ENCODE measurements at places on chromosomes 4 and X.
A peak's percentile ranks its signal among the peaks of the same experiment; 100 is the strongest.

DNA sequence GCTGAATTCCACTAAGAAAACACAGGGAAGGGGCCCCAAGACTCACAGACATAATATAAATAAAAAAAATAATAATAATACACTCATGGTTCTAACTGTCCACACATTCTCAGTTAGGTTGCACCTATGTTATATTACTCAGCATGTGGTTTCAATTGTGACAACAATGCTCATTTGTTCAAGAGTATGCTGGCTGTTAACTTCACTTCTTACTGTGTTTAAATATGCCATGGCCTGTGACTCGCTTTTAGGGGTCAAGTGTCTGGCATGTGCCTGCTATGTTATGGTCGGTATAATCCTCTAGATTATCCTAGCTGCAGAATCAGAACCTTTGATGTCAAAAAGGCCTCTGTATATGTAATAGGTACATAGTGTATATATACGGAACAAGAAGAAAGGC lies 324.8 kb upstream of the INTU start:
- no peak for DNase-seq

DNA sequence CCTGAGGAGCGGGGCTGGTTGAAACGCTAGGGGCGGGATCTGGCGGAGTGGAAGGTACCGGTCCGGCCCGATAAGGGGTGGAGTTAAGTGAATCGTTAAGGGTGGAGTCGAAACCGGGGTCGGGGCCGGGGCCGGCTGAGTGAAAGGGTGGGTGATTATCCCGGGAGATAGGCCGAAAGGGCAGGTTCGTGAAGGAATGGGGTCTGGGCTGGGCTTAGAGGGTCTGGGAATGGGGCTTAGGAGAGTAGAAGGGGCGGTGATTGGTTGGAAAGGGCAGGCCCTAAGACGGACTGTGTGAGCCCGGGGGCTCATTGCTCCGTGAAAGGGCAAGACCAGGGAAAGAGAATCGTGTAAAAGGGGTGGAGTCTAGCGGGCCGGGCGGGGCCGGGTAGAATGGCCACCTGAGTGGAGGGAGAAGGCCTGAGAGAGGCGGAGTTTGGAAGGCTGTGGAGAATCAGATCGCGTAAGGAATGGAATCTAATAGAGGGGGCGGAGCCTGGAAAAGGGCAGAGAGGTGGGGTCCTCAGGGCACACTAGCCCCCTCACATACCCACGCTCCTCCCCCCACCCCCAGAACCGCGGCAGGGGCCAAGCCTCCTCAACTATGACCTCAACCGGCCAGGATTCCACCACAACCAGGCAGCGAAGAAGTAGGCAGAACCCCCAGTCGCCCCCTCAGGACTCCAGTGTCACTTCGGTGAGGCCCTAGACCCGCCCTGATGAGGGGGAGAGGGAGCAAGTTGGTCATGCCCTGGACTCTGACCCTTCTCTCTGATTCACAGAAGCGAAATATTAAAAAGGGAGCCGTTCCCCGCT lies 430 bp downstream of the HDAC6 start:
- peak; percentile 48 for DNase-seq

DNA sequence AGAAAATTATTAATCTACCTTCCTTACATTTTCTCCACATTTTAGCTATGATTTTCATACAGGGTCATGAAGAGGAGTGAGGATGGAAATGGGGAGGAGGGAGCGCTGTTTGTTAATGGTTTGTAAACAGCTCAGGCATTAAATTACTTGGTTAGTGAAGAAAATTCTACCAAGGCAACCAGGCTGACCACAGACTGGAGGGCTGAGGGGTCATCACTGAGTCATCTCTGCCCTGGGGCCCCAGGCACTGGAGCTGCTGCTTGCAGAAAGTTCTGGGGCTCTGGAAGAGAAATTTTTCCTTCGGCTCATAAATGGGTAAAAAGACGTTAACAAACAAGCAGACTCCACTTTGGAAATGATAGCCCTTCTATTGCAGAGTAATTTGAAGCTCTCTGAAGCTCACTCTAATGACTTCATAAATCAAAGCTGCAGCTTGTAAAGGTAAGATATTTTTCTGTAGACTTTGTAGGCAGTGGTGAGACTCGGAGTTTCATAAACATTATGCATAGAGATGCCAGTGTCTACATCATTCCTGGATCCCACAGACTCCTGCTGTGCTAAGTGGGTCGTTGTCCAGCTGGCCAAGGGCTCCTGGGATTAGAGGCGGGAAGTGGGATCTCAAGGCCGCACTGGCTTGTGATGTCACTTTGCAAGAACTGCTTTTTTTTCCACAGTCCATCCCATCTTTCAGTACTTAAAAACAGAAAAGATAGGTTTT lies 159.6 kb downstream of the PTTG2 start:
- DNase-seq, result no peak

- DNase-seq, result no peak
Observed at GRCh38 chr4:98602270-98602669, 56.1 kb downstream of the TSPAN5 start.

- no peak for DNase-seq
Observed at GRCh38 chrX:118685393-118685792, 42.0 kb upstream of the IL13RA1 start.

DNA sequence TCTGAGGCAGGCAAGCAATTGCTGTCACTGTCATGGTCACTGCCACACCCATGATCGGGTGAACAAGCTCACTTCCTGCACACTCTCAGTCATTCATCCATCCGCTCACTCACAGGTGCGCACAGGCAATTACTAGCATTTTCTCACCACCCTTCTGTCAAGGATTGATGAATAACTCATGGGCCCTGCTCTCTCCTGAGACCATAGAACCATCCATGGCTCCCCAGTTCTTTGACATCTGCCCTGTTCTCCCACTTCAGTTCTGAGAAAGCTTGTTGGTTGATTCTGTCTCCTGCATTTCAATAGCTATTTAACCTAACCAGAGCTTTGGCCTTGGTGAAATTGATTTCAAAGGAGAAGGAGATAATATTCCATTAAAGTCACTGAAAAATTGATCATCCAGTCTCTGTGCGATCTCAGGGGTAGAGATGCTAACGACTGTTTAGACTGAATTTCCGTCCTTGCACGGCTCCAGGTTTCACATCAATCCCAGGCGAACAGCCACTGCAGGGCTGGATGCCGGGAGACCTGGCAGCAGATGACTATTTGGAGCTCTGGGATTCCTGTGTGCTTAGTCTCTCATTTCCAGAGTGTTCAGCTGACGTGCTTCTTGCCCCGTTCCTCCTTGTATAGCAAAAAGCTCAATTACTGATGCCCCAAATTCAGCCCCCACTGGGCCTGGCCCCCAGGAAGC lies 36.9 kb upstream of the ADRA2C start:
- DNase-seq, result no peak

GRCh38 chrX:37697169-37697760 lies 11.7 kb downstream of the XK start:
- no peak for DNase-seq

- DNase-seq, result no peak
Observed at GRCh38 chr4:27016551-27016950, 155.9 kb downstream of the STIM2 start.

GRCh38 chr4:144578681-144579080 lies 67.3 kb upstream of the HHIP start:
- DNase-seq, result no peak

Measured in SHP77 treated with DMSO at 0.1 percent for 48 hours (cell line).